ENCODE measurements at places on chromosomes 13 and 19. TPM values are rescaled to one million over a fixed set of nuclear protein-coding genes. Genes with fewer than 3 reads are reported as not detected.

The BRSK1 gene
- 10.1 TPM for total RNA-seq

DNA sequence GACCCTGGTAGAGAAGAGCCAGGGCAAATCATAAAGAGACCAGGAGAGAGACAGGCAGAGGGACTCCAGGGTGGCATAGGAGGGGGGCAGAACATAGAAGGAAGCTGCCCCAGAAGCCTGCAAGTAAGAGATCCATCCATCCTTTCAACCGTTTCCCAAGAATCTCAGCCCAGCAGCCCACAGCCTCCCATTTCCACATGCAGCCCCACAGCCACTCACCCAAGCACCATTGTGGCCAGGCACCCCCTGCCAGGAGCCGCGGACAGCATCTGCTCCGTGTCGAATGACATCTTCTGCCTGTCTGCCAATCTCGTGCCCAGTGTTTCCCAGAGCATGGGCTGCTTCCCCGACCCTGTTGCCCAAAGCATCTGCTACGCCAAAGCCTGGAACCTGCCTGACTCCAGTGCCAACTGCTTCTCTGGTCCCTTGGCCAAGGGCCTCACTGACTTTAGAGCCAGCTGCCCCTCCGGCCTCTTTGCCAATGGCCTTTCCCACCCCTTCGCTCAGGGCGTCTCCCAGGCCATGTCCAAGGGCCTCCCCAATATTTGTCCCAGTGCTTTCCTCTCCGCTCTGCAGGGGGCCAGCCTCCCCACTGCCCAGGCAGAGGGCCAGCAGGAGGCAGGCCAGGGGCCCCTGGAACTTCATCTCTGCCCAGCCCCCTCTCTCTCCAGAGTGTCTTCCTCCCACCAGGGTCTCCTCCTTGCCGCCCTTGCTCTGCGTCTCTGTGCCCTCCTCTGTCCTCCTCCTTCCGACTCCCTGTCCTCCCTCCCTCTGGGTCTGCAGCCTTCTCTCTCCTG lies 420 bp downstream of the DMKN start:
- no peak for DNase-seq

DNA sequence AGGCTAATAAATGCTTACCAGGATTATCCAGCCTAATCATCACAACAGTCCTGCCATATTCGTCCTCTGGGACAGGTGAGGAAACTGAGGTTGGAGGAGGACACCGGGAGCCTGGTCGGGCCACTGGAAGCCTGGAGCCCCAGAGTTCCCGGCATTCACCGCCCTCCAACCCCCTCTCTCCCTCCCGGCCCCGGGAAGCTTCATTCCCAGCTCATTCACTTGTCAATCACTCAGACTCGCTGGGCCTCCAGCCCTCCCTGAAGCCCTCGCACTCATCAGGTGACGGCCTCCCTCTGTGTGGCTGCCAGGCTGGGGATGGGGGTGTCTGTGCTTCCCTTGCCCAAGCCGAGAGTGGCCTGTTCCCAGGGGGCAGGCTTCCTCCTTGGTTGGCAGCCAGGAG lies 22.5 kb upstream of the ZNF99 start:
- no peak for DNase-seq

DNA sequence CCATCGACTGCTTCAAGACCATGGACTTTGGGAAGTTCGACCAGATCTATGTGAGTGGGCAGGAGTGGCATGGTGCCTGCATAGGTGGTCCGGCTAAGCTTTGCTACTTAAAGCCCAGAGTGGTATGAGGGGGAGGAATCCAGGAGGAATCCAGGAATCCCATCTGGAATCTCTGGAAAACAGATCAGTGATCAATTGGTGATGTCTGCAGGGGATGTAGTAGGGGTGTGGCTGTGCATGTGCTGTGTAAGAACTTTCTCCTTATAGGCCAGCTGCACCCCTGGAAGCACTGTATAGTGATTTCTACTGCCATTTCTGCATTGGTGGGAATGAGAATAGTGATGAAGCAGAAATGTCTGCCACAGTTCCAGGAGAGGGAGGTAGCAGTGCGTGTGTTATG lies 23.6 kb downstream of the PNPLA6 start:
- no peak for DNase-seq

Data from vagina (tissue), 2 donors.